ENCODE measurements at places on chromosomes 3 and 15. TPM values are rescaled to one million over a fixed set of nuclear protein-coding genes. Genes with fewer than 3 reads are reported as not detected.

Gene HRG
- total RNA-seq, result not detected

Gene CCR8
- not detected for total RNA-seq

Gene ASB14
- not detected for total RNA-seq

Gene MITF
- total RNA-seq, result 13.5 TPM

Gene RYK
- 161 TPM for total RNA-seq

Gene PLSCR5
- total RNA-seq, result not detected

Gene PAQR5
- total RNA-seq, result 0.97 TPM

Gene THAP10
- 2.6 TPM for total RNA-seq

Gene PRTG
- total RNA-seq, result 6.9 TPM

Gene C3orf22
- not detected for total RNA-seq

Gene MAGEL2
- not detected for total RNA-seq

Gene HAPLN3
- total RNA-seq, result 8.1 TPM

Gene GLDN
- total RNA-seq, result 0.32 TPM

GRCh38 chr3:173258697-173259096 lies 117.7 kb upstream of the SPATA16 start:
- DNase-seq, result no peak

- DNase-seq, result no peak
Observed at GRCh38 chr3:38554127-38554827, 58.1 kb downstream of the EXOG start.

DNA sequence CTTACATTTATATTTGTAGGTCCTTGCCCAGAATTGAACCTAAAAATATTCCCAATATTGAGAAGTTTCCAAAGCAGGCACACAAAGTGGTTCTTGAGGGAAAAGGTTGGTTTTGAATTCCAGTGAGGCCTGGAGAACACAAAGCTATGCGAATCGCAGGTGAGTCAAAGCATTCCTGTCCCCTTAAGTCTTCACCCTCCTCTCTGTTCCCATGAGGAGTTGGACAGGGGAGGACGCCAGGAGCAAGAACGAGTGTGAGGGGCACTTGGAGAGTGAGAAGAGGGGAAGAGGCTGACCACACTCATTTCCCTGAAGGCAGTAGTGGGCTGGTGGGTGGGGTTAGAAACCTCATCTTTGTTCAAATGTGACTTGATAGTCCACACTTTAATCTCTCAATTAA lies 185.8 kb upstream of the EOMES start:
- no peak for DNase-seq

DNA sequence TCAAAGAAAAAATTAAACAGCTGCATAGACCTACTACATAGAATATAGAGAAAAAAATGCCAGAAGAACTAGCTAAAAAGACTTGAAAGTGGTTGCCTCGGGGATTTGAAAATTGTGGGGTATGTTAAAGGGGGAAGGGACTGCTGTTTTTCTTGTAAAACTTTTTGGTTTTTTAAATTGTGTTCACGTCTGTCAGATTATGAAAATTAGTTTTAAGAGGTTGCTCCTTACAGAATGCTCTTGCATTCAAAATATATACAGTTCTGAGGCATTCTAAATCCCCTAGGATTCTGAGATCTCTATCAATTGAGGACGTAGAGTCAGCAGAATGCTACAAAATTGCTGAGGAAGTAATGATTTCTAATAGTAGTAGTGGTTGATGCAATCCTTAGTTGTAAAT lies 28.6 kb downstream of the PIAS1 start:
- DNase-seq, result peak; percentile 22

GRCh38 chr3:24722087-24722486 lies 227.4 kb upstream of the THRB start:
- DNase-seq, result no peak

- DNase-seq, result peak; percentile 84
Observed at GRCh38 chr3:23455084-23455483, 252.0 kb downstream of the UBE2E2 start.

DNA sequence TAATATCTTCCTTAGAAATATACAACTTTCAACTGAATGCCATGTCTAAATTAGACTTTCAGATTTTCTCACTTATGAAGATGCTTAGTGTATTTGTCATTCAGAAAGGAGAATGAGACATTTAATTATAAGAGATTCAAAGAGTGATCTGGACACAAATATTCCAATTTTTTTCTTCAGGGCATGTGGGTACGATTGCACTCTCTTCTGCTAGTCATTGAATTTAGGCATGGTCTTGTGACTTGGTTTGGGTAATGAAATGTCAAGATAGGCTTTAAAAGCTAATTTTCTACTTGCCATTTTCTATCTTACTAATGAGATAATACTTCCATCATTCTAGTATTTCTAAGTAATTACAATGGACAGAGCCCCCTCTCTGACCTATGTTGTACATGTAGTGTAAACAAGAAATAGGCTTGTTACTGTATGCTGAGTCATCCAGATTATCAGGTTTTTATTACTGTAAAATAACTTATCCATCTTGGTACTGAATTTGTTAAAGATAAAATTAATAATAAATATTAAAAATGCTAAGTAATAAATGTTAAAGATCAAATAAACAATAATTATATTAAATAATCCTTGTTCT lies 770.8 kb upstream of the BCHE start:
- no peak for DNase-seq

GRCh38 chr3:44060164-44060563 lies 181.5 kb upstream of the TOPAZ1 start:
- no peak for DNase-seq

DNA sequence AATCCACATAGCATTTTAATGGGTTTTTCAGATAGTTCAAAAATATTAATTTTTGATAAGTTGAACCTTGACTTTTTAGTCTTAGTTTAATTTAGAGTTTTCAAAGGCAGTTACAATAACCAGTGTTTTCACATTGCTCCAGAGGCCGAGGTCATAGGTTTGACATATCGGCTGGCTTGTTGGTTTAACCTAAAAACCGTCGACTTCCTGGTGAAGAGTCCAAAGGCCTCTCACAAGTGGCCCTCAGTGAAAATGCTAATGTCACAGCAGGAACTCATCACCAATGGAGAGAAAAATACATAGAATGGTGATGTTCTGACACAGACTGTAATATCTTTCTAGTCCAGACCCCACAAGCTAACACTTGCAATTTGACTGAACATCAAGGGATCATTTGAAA lies 642.3 kb downstream of the PLOD2 start:
- no peak for DNase-seq

GRCh38 chr3:32947789-32948238 lies 3.6 kb upstream of the CCR4 start:
- peak; percentile 85 for DNase-seq

DNA sequence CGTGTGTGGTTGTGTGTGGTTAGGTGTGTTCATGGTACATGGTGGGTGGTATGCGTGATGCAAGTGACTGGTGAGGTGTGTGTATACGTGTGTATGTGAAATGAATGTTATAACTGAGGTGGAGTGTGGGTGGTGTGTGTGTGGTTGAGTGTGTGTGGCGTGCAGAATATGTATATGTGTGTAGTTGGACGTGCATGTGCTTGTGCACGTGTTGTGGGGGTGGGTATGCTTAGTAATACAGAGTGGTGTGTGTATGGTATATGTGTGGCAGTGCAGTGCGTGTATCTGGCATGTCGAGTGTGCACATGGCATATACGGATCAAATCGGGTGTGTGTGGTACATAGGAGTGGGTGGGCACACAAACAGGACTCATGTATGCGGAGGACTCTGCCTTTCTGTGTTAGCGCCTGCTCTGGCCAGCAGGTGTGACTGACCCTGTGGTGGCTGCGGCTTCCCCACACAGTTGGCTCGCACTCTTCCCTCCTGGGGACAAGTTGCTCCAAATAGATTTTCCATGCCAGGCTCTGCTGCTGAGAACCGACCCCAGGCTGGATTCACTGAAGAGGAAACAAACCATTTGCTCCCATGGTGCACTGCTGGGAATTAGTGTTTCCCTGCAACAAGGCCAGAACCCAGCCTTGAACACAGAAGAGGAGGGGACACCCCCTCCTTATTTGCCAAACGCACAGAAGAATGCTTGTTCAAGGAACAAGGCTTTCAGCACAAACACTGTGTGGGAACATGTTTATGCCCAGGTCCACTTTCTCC lies 1.2 kb upstream of the C3orf70 start:
- no peak for DNase-seq

DNA sequence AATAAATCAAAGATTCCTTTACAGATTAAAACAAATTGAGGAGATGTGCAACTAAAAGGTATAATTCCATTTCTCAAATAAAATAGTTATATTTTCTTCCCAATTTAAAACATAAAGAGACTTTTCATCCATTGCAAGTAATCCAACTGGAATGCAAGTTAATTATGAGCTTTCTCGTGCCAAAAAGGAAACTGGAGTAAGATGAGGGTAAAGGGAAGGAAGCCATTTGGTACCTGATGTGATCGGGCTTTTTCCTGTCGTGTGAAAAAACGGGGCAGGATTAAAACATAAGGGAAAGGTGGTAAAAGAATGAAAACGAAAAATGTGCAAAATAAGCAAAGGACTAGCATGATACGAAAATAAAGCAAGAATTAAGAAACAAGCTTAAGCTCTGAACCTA lies 41.8 kb upstream of the XXYLT1 start:
- no peak for DNase-seq

DNA sequence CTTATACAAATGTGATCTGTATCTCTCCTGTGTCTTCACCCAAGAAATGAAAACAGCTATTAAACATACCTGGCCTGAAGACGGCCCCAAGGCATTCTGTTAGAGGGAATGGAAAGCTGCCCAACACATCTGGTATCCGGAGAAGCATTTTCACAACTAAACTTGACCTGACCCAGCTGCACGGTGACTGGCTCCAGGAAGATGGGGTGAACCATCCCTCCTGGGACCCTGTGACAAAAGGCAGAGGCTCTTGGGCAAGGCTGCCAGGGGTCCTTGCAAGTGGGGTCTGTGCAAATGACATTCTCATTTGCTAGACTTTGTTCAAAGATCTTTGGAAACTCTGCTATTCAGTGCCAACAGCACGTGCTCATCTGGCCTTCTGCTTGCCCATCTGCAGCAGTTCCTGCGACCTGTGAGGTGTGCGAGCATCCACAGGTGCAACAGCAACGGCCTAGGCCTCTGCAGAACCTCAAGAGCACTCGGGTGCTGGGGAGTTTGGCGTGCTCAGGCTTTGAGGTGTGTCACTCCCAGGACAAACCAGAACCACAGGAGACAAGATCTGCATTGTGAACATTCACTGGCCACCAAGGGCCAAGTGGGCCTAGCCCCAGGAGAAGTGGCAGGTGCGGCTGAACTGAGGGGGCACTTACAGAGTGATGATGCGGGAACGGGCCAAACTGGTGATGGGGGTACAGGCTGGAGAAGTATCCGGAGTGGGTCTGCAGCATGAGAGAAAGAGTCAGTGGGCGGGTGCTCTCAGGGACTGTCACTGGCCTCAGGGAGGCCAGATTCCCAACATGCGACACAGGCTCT lies 71.8 kb downstream of the SENP2 start:
- DNase-seq, result no peak

- peak; percentile 65 for DNase-seq
Observed at GRCh38 chr15:100030586-100031229, 297.5 kb upstream of the LYSMD4 start.

- no peak for DNase-seq
Observed at GRCh38 chr3:14518432-14518802, 21.7 kb downstream of the GRIP2 start.

- no peak for DNase-seq
Observed at GRCh38 chr3:162558016-162558415, 1061.4 kb downstream of the OTOL1 start.

DNA sequence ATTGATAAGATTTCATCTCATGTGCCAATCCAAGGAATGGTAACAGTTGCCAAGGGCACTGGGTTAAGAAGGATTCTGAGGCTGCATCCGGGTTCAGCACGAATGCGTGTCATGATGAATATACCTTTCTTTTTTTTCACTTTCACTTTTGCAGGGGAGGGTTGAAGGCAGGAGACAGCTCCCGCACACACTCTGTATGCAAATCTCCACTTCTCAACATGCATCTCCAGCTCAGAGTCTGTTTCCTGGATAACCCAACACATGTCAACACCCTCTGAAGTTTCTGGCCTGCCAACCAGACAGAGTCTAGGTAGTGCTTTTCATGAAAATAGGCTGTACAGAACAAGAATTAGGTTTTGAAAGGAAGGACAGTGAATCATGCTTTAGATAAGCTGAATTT lies 21.6 kb downstream of the B4GALT4 start:
- DNase-seq, result no peak

GRCh38 chr3:151751161-151751560 lies 17.4 kb downstream of the AADACL2 start:
- DNase-seq, result peak; percentile 73

- no peak for DNase-seq
Observed at GRCh38 chr3:11203961-11204360, 49.7 kb downstream of the HRH1 start.

- DNase-seq, result no peak
Observed at GRCh38 chr15:67827562-67828277, 2.4 kb downstream of the SKOR1 start.

DNA sequence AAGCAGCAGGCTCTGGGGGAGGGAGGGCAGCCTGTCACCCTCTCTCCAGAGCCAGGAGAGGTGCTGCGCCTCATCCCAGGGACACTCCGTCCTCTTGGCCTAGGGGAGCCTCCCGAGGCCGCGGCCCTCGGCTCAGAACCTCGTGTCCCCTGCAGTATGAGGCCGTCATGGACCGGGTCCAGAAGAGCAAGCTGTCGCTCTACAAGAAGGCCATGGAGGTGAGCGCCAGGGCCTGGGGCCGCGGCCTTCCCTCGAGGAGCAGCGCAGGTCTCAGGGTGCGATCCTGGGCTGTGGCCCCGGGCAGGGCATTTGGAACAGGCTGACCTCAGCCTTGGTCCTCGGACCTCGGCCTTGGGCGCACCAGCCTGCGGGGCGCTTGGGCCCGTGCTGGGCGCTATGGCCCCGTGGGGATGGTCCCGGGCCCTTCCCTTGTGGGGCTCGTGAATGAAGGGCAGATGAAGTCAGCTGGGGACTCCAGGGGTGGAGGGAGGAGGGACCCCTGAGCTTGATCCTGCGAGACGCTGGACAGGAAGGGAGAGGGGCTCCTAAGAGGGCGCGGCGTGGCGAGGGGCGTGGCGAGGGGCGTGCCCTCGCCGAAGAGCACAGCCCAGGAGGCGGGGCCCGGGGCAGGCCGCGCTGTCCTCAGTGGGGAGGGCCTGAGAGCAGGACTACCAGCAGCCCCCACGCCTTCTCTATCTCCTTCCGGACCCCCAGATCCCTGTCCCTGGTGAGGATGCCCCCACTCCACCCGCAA lies 32.9 kb downstream of the PSTPIP1 start:
- no peak for DNase-seq

DNA sequence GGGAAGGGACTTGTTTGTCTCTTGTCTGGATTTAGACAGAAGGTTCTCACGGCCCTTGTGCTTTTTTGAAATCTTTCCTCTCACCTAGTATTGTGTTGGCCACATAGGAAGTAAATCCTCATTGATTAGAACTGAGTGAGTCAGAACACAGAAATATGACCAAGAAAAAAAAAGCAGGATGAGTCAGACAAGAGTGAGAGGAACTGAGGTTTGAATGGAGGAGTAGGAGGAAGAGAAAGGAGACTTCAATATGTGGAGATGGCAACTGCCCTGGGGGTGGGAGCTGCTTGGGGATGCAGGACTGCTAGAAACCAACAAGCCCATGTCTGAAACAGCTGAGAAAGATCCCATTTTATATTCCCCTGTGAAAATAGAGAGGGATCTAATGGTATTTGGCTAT lies 194.1 kb upstream of the ZBTB20 start:
- DNase-seq, result peak; percentile 46
